ENCODE measurements at places on chromosomes 3 and 15.
A peak's percentile ranks its signal among the peaks of the same experiment; 100 is the strongest.

- peak; percentile 58 for DNase-seq
Observed at GRCh38 chr3:48429317-48429959, 448 bp downstream of the PLXNB1 start.

GRCh38 chr3:162390891-162391290 lies 894.3 kb downstream of the OTOL1 start:
- DNase-seq, result no peak

DNA sequence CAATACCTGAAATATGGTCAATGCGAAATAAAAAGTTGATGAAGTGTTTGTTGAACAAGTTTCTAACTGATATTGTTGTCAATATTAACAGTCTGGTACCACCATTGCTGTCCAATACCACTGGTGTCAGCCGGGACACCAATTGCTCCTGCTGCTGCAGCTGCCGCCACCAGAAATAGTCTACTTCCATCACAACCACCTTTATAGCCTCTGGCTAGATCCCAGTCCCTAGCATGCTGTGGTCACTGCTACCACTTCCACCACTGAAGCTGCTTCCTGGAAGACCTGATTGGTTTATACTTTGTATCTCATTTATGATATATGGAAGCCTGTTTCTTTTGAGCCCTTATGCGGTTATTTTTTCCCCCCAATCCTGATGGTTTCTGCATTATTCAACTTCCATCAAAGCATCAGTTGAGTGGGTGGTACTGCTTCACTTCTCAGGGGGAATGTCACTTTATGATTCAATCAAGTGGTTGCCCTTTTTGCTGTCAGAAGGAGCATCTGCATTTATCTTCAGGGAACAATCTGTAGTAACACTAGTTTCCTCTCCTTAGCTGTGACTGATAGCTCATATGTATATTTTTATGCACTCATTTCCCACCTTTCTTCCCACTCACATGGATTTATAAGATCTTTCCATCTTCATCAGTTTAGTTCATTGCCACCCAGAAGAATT lies 11.7 kb downstream of the LNP1 start:
- DNase-seq, result no peak

DNA sequence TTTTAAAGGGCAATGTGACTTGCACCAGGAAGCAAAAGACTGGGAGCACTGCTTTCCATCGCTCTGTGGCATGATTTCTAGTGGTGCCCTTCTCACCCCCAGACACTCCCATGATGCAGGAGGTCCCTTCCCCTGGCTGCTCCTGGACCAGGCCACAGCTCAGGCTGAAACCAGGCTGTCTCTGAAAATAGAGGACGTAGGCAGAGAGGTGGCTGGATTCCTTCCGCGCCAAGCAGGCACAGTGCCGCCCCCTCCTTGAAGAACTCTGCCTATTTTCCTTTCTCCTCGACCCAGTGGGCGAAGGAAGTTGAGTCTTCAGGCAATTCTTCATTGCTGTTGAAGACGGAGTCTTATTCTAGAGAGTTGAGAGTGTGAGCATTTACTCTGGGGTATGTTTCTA lies 489.4 kb upstream of the TBL1XR1 start:
- no peak for DNase-seq

DNA sequence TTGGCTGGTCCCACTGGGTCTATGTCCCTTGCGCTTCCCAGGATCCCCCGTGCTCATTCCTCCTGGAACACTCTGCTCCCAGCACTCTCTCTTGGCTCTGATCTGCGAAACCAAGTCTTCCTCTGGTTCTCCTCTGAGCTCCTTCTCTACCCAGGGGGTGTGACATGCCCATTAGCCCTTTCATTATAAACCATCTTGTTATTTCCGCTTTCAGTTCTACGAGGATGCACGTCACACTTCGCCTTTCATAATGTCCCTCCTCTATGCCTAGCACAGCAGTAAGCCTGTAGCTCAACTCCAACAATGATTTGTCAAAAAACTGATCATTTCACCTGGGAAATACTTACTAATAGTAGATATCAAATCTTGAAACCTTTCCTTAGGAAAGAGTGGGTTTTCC lies 52.0 kb upstream of the RAD18 start:
- no peak for DNase-seq

GRCh38 chr3:37171144-37171543 lies 3.2 kb downstream of the LRRFIP2 start:
- no peak for DNase-seq

DNA sequence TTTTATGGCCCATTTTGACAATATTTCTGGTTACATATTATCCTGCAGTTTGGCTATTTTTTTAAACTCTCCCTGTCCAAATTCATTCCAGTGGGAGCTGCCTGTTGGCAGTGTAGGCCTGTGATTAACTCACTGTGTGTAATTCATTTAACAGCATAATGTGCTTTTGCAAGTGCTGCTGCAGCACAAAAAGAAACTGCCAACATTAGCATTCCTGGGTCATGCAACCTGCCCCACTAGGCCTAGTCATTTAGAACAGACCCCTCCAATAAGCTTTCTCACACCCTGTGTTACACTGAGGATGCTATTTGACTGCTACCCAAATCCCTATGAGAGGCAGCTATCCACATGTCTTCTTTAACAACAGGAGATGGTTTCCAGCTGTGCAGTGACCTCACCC lies 251.2 kb upstream of the UBE2E2 start:
- DNase-seq, result no peak

GRCh38 chr15:100726421-100727190 lies 124.2 kb downstream of the ASB7 start:
- DNase-seq, result no peak

- peak; percentile 53 for DNase-seq
Observed at GRCh38 chr3:38039101-38039898, at the start of gene DLEC1. Gene DLEC1, plus strand, starts transcription at chr3:38039208. Its CDS starts 18 bp downstream, at chr3:38039226.

DNA sequence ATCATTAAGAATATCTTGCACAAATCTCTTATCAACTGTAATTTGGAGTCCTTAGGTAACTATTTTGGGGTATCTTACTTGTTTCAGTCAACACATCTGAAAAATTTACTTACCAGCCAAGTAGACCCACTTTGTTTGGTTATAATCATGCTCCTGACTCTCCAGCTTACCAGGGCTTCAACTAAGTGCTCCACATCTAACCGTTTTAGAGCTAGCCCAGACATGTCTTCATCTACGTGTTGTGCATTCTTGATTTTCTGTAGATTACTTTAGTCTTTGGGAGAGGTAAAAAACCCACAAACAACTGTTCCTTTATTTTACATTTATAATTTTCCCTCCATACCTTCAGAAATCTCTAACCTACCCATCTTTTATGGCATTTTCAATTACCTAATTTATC lies 17.2 kb downstream of the EAF2 start:
- no peak for DNase-seq

DNA sequence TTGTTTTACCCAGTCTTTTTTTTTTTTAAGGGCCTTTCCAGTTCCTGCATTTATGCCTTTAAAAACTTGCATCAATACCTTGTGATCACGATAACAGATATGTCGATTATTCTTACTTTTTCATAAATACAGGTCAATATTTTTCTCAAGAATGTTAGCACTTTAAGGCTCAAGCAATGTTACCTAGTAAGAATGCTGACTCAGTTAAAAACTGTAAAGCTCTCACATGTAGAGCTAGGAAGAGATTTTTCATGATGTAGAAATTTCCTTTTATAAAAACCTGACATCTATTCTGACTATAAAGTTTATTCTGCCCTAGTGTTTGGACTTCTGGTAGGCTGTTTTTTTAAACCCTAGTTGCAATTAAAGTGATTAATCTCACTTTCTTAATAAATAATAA lies 684.0 kb downstream of the ZBBX start:
- no peak for DNase-seq

- no peak for DNase-seq
Observed at GRCh38 chr3:119598410-119599098, 869 bp downstream of the PLA1A start.

- DNase-seq, result no peak
Observed at GRCh38 chr3:157148196-157148889, 11.6 kb downstream of the CCNL1 start.

DNA sequence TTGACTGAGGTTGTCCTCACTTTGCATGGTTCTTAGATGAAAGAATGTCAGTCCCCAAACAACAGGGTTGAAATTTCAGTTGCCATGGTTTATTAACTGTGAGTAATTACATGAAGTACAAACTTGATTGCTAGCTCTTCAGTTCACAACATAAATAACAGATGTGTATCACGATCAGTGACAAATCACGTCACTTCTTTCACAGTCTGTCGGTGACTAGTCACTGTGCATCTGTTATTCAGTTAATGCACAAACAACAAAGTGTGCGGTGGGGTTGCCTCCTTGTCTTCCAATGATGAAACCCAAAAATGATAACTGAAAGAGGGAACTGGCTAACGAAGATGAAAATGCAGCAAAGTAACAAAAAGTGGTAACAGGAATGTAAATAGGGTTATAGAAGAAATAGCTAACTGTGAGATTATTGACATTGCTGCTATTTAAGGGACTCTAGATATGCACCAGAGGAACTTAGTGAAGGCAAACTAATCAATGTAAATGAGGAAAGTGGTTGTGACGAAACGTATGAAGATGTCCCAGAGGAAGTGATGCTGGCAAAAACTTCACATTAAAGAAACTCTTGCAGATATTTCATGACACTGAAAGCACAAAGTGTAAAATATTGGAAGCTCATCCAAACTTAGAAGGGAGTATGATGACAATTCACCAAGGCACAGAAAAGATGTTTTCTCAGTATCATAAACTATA lies 159.3 kb downstream of the WDR76 start:
- no peak for DNase-seq

DNA sequence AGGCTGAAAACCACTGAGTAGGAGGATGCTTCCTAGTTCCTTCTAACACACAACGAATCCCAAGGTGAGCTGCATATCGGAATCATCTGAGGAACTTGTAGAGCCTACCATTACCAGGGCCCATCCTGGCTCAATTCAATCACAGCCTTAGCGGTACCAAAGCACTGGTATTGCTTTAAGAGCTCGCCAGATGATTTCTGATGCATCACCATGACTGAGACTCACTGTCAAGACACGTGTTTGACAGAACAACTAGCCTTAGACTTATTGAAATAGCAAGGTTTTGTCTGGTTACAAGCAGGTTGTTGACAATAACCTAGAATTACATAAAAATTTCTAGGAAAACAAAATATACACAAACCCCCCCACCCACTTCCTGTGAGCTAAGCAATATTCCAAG lies 68.5 kb downstream of the CBLB start:
- no peak for DNase-seq

GRCh38 chr3:125437631-125438435 lies 62.7 kb upstream of the ZNF148 start:
- peak; percentile 59 for DNase-seq

- DNase-seq, result no peak
Observed at GRCh38 chr3:186871403-186871924, 29.0 kb downstream of the ADIPOQ start.

DNA sequence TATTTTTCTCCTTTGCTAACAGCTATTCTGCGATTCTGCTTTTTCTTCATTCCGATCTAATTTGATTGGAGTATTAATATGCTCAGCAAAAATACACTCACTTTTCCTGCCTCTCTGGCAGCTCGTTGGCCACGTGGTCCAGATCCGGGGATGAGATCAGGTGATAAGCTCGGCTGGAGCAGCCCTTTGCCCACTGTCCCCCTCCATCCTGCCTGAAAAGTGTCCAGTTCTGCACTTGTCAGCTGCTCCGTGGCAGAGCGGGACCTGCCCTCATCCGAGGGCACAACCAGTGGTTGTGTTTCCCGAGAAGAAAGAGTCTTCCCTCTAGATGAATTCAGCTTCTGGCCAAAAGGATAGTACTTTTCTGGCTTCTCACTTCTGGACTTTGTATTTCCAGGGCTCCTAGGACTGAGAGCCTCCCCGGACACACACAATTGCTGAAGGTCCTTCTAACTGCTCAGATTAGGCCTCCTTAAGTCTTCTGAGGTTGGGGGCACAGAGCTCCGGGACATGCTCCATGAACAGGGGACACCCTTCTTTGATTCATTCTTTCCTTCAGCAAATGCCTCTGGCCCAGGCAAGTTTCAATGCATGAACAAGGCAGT lies 103.9 kb upstream of the ALDH1A3 start:
- DNase-seq, result no peak

- DNase-seq, result no peak
Observed at GRCh38 chr3:73855813-73856212, 231.1 kb upstream of the PDZRN3 start.

GRCh38 chr3:119508172-119508845 lies 10.0 kb downstream of the TIMMDC1 start:
- no peak for DNase-seq

DNA sequence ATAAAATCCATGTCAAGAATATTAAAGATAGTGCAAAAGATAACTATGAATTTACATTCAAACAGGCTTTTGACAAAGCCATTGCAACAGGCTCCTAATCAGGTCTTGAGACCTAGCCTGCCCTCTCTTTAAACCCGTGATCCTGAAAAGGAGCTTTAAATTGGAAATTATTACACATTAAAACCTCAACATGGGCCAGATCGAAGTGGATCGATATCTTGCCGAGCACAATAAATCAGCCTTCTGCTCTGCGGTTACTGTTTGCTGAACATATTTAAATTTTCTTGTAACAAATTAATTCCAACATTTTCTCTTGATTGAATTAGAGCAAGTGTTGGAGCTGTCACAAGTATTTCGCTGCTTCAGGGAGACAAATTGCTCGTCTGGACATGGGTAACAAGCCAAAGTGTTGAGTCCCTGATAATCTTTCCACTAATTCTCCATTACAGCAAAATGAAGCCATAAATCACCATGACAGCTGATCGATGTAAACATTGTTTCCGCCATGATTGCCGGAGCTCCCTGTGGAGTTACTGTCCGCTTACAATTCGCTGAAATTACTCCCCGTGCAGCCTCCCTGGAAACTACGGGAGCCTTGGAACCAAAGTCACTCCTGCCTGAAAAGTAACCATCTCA lies 47.6 kb downstream of the SHOX2 start:
- DNase-seq, result no peak

- DNase-seq, result no peak
Observed at GRCh38 chr3:66527246-66527645, 26.4 kb upstream of the LRIG1 start.

All from stimulated activated CD4-positive, alpha-beta T cell treated with anti-CD3 and anti-CD28 coated beads, Interleukin-12 subunit alpha, Interleukin-12 subunit beta, amount 100 ng/mL, for 4 hours (primary cell).